DND-41 (cell line): ENCODE measurements at places on chromosomes 7 and 10.

GRCh38 chr7:150629347-150629746 is 2.8 kb downstream of the GIMAP6 start:
- no peak for DNase-seq
- H3K27ac ChIP-seq = peak overlapping the region; percentile 95
- H3K4me3 ChIP-seq = peak overlapping the region; percentile 35

DNA sequence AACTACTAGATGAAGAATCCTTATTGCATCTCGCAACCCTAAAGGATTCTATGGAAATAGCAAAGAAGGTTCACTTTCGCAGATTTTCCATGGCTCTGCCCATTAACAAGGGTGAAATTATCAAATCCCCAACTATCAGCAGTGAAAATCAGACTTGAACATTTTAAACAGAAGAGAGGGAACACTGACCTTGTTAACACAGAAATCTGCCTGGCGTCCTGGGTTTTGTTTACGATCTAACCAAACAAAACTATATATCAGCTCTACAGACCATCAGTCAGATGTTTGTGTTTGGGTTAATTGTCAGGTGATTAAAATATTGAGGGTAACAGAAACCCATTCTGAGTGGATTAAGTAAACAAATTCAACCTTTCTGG is 1.9 kb downstream of the CTTNBP2 start:
- peaks cover 6% of the 10 kb centered on the region for H3K27me3 ChIP-seq
- no peak overlapping the region for H3K27ac ChIP-seq
- DNase-seq = no peak
- H3K4me1 ChIP-seq = no peaks in the 10 kb centered on the region

DNA sequence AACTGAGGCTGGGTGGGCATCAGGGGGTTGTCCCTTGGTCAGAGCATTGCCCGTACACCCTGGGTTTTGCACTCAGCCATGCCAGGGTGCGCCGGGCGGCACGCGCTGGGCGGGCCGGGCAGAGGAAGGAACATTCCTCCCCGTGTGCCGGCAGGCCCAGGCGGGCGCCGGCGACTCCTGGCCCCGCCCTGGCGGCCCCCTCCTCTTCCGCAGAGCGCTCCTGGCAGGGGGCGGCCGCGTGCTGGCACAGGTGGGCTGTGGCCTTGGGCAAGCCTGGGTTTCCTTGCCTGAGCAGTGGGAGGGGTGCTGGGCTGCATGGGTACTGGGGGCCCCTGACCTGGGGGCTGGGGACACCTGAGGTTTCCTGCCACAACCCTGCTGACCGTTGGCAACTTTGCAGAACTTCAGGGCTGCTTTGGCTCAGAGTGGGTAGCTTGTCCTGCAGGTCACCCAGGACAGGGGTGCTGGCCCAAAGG is 3.9 kb downstream of the LFNG start:
- H3K27ac ChIP-seq = no peak overlapping the region
- peaks cover 39% of the 10 kb centered on the region for H3K4me1 ChIP-seq
- DNase-seq = no peak
- H3K27me3 ChIP-seq = peaks cover 8% of the 10 kb centered on the region
- no peak overlapping the region for H3K4me3 ChIP-seq

GRCh38 chr10:34811126-34811967 is 3.7 kb downstream of the PARD3 start:
- peaks cover 44% of the 10 kb centered on the region for H3K4me1 ChIP-seq
- H3K27me3 ChIP-seq = peaks cover 3% of the 10 kb centered on the region
- H3K36me3 ChIP-seq = no peaks in the 10 kb centered on the region
- H3K27ac ChIP-seq = no peak overlapping the region

- H3K27me3 ChIP-seq = peaks cover 8% of the 10 kb centered on the region
- no peak for DNase-seq
- H3K36me3 ChIP-seq = no peaks in the 10 kb centered on the region
- no peak overlapping the region for H3K27ac ChIP-seq
- H3K4me3 ChIP-seq = no peak overlapping the region
- no peaks in the 10 kb centered on the region for H3K4me1 ChIP-seq
Observed at GRCh38 chr7:151886783-151887182, 9.9 kb upstream of the PRKAG2 start.

- no peaks in the 10 kb centered on the region for H3K36me3 ChIP-seq
- H3K27ac ChIP-seq = no peak overlapping the region
- H3K4me3 ChIP-seq = no peak overlapping the region
- no peaks in the 10 kb centered on the region for H3K4me1 ChIP-seq
- DNase-seq = no peak
Observed at GRCh38 chr7:95675016-95675415, 78.7 kb upstream of the PDK4 start.

DNA sequence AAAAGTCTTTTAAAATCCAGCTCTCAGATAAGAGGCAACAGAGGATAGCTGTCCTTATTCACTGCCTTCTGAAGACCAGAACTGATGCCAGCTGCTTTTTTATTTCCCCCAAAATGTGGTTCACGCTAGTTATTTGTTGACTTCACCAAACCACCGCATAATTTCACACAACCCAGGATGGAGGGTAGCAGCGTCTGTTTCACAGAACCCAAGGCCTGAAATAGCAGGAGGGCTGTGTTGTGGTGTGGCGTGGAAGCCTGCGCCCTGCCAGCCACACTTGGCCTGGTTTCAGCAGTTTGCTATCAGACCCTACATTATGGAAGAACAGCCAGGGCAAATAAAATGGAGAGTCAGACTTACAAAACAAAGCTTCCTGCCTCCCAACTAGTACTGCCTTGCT is 155.4 kb downstream of the DYNC1I1 start:
- no peaks in the 10 kb centered on the region for H3K36me3 ChIP-seq
- H3K4me1 ChIP-seq = no peaks in the 10 kb centered on the region
- H3K27ac ChIP-seq = no peak overlapping the region
- peaks cover 2% of the 10 kb centered on the region for H3K27me3 ChIP-seq
- no peak for DNase-seq
- no peak overlapping the region for H3K4me3 ChIP-seq

DNA sequence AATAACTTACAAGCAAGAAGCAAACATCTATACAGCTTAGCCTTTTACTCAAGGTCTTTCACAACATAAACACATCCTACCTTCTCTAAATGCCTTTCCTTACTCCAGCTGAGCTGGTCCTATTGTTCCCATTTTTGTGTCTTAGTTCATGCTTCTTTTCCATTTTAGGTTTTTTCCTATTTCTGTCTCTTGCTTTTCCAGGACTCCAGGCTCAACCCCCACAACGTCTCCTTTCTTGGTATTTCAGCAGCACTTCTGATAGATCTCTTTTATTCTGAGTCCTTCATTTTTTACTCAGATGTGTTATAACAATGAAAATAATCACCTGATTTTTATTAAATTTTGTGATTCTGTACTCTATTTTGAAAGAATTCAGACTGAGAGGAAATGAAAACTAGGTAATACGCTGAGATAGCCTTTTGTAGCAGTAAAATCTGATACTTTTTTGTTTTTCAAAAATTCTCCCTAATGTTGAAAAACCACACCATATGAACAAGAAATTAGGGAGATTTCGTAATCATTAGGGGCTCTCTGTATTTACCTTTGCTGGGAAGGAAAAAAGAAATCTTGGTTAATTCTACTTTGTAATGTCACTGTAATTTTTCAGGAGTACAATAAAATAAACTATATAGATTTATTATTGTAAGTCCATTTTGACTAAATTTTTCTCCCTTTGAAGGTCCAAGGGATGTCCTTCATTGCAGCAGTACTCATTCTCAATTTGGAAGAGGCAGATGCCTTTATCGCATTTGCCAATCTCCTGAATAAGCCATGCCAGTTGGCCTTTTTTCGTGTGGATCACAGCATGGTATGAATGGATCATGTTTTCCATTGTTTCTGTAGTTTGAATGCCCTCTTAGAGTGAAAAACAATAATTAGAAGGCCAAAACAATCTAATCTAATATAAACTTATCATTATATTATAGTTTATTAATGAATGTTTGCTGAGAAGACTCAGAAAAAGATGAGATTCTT is 24.0 kb upstream of the HELLS start:
- no peaks in the 10 kb centered on the region for H3K4me1 ChIP-seq
- H3K27ac ChIP-seq = no peak overlapping the region
- H3K27me3 ChIP-seq = peaks cover 3% of the 10 kb centered on the region
- no peak for DNase-seq
- no peaks in the 10 kb centered on the region for H3K36me3 ChIP-seq
- H3K4me3 ChIP-seq = no peak overlapping the region

DNA sequence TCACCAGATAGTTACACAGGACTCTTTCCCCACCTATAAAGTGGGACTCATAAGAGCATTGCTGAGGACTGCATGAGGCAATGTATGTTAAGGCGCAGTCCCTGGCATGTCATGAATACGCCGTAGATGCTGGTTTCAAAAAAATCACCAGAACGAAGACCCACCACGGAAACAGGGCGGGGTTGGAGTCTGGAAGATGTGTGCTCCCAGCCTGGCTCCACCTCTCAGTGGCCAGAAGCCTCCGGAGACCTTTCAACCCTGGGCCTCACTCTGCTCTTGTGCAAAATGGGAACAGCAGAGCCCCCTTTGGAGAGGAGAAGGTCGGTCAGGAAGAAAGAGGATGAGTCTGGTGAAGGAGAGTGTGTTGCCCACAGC is 12.4 kb upstream of the ZMIZ1 start:
- H3K27ac ChIP-seq = no peak overlapping the region
- no peaks in the 10 kb centered on the region for H3K4me1 ChIP-seq
- H3K4me3 ChIP-seq = no peak overlapping the region
- H3K27me3 ChIP-seq = no peaks in the 10 kb centered on the region

- H3K27ac ChIP-seq = no peak overlapping the region
- no peak overlapping the region for H3K4me3 ChIP-seq
- no peaks in the 10 kb centered on the region for H3K27me3 ChIP-seq
- H3K36me3 ChIP-seq = no peaks in the 10 kb centered on the region
- H3K4me1 ChIP-seq = no peaks in the 10 kb centered on the region
Observed at GRCh38 chr7:80642871-80643270, 4.4 kb downstream of the CD36 start.

DNA sequence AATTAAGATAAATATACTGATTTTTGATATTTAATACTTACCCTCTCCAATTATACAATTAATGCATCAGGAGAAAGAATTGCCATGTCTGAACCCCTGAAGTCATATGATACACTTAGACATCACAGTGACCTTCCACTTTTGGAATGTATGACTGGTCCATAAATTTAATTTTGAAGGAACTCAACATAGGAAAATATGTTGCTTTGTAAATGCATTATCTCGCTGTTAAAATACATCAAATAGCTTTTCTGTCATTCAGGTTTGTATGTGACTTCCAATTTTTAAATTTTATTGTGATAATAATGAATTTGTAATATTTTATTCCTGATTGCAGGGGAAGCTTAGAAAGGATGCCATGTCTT is 631.9 kb upstream of the ANKRD30A start:
- no peak overlapping the region for H3K27ac ChIP-seq
- no peak overlapping the region for H3K4me3 ChIP-seq
- no peaks in the 10 kb centered on the region for H3K4me1 ChIP-seq
- no peaks in the 10 kb centered on the region for H3K36me3 ChIP-seq

DNA sequence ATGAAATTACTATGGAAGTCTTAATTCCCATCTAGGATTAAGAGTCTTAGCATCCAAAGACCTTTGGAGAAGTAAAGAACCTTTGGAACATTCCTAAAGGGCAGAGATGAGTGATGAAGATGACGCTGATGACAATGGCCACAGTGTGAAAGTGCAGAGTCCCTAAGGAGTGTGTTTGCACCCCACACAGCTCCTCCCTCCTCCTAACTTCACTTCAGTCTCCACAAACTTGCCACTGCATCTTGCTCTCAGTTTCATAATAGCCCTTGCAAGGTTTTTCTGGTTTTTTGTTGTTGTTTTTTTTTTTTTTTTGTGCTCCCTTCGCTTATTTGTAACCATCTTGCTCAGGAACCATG is 117.5 kb upstream of the ANLN start:
- DNase-seq = no peak
- H3K4me1 ChIP-seq = no peaks in the 10 kb centered on the region
- no peak overlapping the region for H3K27ac ChIP-seq
- H3K36me3 ChIP-seq = no peaks in the 10 kb centered on the region

DNA sequence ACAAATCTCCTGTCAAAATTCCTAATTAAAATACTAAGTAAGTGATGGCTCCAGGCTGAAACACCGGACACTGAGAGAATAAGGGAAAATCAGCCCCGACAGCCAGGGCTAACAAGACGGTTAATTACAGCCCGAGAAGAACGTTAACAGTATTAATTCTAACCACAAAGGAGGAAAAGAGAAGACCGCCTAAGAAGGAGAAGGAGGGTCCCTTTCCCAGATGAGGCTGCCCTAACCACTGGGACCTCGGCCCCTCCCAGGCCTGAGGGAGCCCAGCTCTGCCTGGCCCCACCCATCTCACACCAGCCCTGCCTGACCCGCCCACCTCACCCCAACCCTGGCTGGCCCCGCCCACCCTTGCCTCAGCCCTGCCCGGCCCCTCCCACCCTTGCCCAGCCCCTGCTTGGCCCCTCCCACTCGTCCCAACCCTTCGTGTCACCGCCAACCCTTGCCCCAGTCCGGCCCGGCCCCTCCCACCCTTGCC is 51.3 kb downstream of the PWWP2B start:
- peak overlapping the region; percentile 77; the same call in 1 of the 2 replicates for H3K27ac ChIP-seq
- H3K27me3 ChIP-seq = no peaks in the 10 kb centered on the region
- no peak overlapping the region for H3K4me3 ChIP-seq
- H3K4me1 ChIP-seq = peaks cover 50% of the 10 kb centered on the region

DNA sequence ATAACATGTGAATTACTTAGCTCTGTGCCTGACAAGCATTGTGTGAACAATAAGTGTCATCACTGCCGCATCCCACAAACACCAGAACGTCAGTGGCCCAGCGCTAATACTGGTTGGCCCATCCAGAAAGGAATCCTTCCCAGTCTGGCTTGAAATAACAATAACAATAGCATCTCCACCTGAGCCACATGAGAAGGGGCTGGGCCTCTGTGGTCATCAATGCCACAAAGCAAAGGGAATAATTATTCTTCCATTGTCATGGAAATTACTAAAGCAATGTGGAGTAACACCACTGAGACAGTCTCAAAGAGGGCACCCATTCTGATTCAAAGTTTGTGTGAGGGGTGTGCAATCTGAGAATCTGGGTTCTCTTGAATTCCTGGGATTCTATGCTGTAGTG is 105.7 kb upstream of the INHBA start:
- DNase-seq = no peak
- no peaks in the 10 kb centered on the region for H3K4me1 ChIP-seq
- no peak overlapping the region for H3K4me3 ChIP-seq
- H3K36me3 ChIP-seq = no peaks in the 10 kb centered on the region

- H3K27me3 ChIP-seq = no peaks in the 10 kb centered on the region
- H3K27ac ChIP-seq = no peak overlapping the region
- H3K4me1 ChIP-seq = no peaks in the 10 kb centered on the region
- H3K36me3 ChIP-seq = no peaks in the 10 kb centered on the region
- DNase-seq = no peak
Observed at GRCh38 chr7:16745645-16746044, 7.9 kb upstream of the TSPAN13 start.

DNA sequence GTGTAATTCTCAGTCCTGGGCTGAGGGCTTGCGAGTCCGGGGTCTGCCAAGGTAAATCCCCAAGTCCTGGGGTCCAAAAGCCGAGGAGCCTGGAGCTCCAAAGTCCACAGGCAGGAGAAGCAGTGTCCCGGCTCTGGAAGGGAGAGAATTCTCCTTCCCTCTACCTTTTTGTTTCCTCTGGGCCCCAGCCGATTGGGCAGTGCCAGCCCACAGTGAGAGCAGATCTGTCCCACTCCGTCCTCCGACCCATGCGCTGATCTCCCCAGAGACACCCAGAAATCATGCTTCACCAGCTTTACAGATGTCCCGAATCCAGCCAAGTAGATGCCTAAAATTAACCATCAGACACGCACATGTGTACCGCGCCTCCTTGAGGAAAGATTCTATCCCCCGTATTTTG is 8.1 kb upstream of the VIPR2 start:
- H3K36me3 ChIP-seq = no peaks in the 10 kb centered on the region
- DNase-seq = no peak
- H3K27ac ChIP-seq = no peak overlapping the region
- H3K4me3 ChIP-seq = no peak overlapping the region
- H3K27me3 ChIP-seq = no peaks in the 10 kb centered on the region
